HFFc6 (cell line): ENCODE measurements at places on chromosomes 6 and 20. TPM values are rescaled to one million over a fixed set of nuclear protein-coding genes. Genes with fewer than 3 reads are reported as not detected.

DNA sequence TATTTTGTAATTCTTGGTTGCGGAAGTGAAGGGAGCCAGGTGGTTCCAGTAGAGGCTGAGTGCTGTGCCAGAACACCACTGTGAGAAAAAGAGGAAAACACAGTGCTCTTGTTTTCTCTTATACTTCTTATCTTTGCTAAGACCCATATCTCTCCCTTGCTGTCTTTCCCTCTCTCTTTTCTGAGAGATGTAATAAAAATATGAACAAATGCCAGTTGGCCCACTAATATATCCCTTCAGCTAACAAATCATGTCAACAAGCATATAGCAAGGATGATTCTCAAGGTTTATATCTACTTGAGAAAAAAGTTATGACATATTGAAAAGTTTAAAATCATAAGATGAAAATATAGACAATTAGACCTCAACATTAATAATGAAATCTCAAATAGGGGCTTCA, 758.3 kb downstream of the HDGFL1 start:
- no peaks in the 10 kb centered on the region for H3K27me3 ChIP-seq
- no peak overlapping the region for H3K27ac ChIP-seq
- H3K36me3 ChIP-seq, result peaks cover 6% of the 10 kb centered on the region; the same call in 1 of the 2 replicates
- no peaks in the 10 kb centered on the region for H3K4me1 ChIP-seq

DNA sequence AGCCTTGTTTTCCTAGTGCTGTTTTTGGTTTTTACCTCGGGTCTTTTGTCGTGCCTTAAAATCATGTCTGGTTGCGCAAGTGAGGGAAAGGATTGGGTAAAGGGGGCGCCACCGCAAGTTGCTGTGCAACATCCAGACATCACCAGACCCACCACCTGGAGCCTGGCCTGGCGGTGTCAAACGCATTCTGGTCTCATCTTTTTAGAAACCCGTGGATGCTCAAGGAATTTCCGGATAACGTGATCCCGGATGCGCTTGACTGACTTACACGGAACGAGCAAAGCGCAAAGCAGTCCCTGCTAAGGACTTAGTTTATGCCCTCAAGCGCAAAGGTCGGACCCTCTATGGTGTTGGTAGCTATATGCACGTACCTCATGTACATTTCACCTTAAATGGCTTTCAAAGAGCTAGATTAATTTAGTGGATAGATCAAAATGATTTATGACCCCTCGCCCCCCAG, 105.2 kb downstream of the OR2B2 start:
- peak overlapping the region; percentile 95 for H3K4me3 ChIP-seq
- H3K27ac ChIP-seq, result peak overlapping the region; percentile 98
- H3K27me3 ChIP-seq, result peaks cover 13% of the 10 kb centered on the region
- DNase-seq, result peak; percentile 34

DNA sequence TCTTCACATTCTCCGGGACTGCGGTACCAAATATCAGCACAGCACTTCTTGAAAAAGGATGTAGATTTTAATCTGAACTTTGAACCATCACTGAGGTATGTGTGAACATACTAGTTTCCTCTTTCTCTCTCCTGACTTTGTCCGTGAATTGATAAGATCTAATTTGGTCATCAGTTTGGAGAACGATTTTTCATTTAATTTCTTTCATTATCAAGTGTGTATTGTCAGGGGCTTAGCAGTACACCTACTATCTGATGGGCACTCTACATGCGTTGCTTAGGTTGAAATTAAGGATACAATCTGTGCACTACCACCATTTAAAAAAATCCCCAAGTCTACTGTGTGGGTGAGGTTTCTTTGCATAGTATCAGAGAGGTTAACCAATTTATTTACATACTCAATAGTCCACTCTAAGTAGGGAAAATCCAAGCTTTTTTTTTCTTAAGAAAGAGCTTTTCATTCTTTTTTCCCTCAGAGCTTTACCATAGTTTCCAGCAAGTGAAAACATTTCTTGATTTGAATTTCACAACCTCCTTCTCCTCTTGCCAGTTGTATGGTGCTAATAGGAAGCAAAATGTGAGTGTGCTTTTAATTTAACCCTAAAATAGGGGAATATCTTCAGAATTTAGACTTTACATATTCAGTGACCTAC, 105.4 kb upstream of the ESR1 start:
- no peak for DNase-seq
- no peaks in the 10 kb centered on the region for H3K4me1 ChIP-seq
- H3K4me3 ChIP-seq, result no peak overlapping the region
- H3K27ac ChIP-seq, result no peak overlapping the region
- no peaks in the 10 kb centered on the region for H3K36me3 ChIP-seq

GRCh38 chr20:21050710-21051109, 55.4 kb downstream of the LINC00237 start:
- no peak for DNase-seq
- no peaks in the 10 kb centered on the region for H3K4me1 ChIP-seq
- no peaks in the 10 kb centered on the region; the same call in none of the 2 replicates for H3K27me3 ChIP-seq
- H3K36me3 ChIP-seq, result no peaks in the 10 kb centered on the region
- no peak overlapping the region for H3K4me3 ChIP-seq

- H3K4me3 ChIP-seq, result no peak overlapping the region
- DNase-seq, result no peak
- no peak overlapping the region for H3K27ac ChIP-seq
- no peaks in the 10 kb centered on the region for H3K36me3 ChIP-seq
Observed at GRCh38 chr20:49319208-49319809, 41.5 kb upstream of the ZNFX1 start.

DNA sequence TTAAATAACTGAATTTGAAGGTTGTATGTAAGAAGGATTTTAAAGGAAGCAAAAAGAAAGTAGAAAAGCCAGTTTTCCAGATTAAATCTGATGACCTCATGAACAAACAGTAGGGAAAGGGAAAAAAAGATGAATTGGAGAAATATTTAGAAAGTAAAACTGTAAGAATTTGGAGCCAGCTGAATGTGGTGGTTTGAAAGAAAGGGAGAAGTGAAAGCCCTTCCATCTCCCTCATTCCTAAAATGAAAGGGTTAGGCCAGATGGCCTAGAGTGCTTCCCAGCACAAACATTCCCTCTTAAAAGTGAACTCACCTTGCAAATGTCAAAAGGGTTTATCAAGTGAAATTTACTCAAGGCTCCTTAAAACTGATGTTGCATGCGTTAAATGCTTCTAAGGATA, 139.3 kb upstream of the COL21A1 start:
- peaks cover 14% of the 10 kb centered on the region for H3K4me1 ChIP-seq
- no peak overlapping the region for H3K4me3 ChIP-seq
- no peak overlapping the region for H3K27ac ChIP-seq
- DNase-seq, result no peak

- H3K27ac ChIP-seq, result no peak within 1 kb of the TSS
- DNase-seq, result no peak
- no peak within 1 kb of the TSS for H3K4me3 ChIP-seq
- H3K27me3 ChIP-seq, result peaks cover 4% of the 10 kb centered on the region
- no peaks in the 10 kb centered on the region for H3K4me1 ChIP-seq
- no peaks in the 10 kb centered on the region for H3K36me3 ChIP-seq
Observed at GRCh38 chr6:6319952-6320811, at the start of gene F13A1. TSS of gene F13A1 (minus strand) at chr6:6320662. CDS start at chr6:6318664, 1,998 bp downstream.

GRCh38 chr20:12750221-12750620, 258.6 kb upstream of the SPTLC3 start:
- H3K27ac ChIP-seq, result no peak overlapping the region
- no peak for DNase-seq
- H3K4me1 ChIP-seq, result no peaks in the 10 kb centered on the region
- no peak overlapping the region for H3K4me3 ChIP-seq

DNA sequence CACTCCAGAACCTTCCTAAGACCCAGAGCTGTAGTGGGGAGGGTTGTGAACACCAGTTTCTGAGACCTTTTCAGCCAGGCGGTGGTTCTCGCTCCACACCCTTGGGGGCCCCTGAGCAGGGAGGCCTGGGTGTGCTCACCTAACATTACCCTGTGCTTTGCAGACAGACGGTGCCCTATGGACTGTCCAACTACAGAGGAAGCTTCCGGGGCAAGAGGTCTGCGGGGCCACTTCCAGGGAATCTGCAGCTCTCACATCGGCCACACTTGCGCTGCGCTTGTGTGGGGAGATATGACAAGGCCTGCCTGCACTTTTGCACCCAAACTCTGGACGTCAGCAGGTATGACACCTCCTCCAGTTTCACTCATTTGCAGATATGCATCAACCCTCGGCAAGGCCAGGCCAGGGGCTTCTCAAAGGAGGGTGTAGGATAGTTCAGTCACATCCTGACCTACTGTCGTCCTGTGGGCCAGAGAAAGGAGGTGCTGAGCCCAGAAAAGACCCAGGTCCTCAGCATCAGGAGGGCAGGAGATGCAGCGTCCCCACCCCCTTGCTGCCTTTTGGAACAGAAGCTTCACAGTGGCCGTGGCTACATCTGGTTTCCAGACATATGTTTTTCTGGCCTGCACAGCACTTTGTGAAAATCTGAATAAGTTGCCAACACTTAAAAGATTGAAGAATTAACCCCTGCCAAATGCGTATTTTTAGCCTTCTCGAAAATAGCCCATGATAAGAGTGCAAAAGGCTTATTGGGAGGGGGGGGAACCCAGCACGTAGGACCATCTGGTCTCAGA, 20.6 kb downstream of the EDN3 start:
- H3K4me1 ChIP-seq, result no peaks in the 10 kb centered on the region
- DNase-seq, result no peak
- peaks cover 7% of the 10 kb centered on the region; the same call in 1 of the 2 replicates for H3K27me3 ChIP-seq

GRCh38 chr6:80142586-80142985, 36.1 kb downstream of the BCKDHB start:
- no peak for DNase-seq
- peaks cover 32% of the 10 kb centered on the region for H3K4me1 ChIP-seq
- no peaks in the 10 kb centered on the region for H3K27me3 ChIP-seq
- peaks cover 4% of the 10 kb centered on the region; the same call in 1 of the 2 replicates for H3K36me3 ChIP-seq
- H3K27ac ChIP-seq, result peak overlapping the region; percentile 70

DNA sequence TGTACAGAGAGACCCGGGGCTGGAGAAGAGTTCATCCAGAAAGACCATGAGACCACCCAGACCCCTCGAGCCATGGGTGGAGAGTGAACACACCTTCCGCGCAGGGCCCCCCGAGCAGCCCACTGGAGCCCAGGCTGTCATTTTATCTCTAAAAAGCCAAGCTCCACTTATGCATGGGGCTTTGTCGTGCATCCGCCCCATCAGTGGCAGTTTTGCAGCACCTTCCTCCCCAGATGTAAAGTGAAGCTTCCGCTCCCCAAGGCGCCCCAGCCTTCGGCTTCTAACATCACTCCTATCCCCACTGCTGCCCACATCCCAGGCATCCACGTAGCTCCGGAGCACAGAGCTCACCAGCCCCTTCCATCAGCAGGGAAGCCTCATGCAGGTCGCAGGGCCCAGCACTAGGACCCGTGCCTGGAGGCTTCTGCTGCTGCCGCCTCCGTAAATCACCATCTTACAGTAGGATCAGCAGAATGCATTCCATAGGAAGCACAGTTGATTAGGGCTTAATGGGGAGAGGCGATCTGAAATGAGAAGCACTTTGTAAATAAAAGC, 301.1 kb downstream of the TAF4 start:
- H3K27ac ChIP-seq, result no peak overlapping the region
- H3K36me3 ChIP-seq, result no peaks in the 10 kb centered on the region
- H3K4me1 ChIP-seq, result no peaks in the 10 kb centered on the region
- peaks cover 2% of the 10 kb centered on the region; the same call in 1 of the 2 replicates for H3K27me3 ChIP-seq
- H3K4me3 ChIP-seq, result no peak overlapping the region

DNA sequence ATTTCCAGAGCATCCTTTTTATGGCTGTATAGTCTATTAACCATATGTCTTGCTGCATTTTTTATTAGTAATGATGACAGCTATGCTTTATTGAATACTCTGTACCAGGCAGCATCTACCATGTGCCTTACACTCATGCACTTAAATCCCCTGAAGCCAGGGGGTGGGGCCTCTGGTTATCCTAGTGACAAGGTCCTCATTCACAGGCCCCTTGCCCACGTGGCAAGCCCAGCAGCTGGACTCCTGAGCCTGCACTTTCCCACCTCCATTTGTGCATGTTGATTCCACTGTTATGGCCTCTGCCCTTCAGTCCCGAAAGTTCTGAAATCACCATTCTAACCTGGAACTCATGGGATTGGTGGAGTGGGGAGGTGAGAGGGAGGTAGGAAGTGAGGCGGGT, 22.3 kb downstream of the ACTR5 start:
- peaks cover 34% of the 10 kb centered on the region for H3K36me3 ChIP-seq
- H3K27ac ChIP-seq, result no peak overlapping the region
- no peak for DNase-seq
- H3K27me3 ChIP-seq, result no peaks in the 10 kb centered on the region; the same call in 1 of the 2 replicates

- DNase-seq, result peak; percentile 60
- H3K27ac ChIP-seq, result no peak overlapping the region
- H3K36me3 ChIP-seq, result no peaks in the 10 kb centered on the region
Observed at GRCh38 chr6:79600812-79601609, 30.1 kb upstream of the SH3BGRL2 start.

- peaks cover 2% of the 10 kb centered on the region for H3K27me3 ChIP-seq
- H3K27ac ChIP-seq, result peak overlapping the region; percentile 93
- H3K4me3 ChIP-seq, result peak overlapping the region; percentile 77
- H3K4me1 ChIP-seq, result peaks cover 42% of the 10 kb centered on the region
- peaks cover 6% of the 10 kb centered on the region; the same call in 1 of the 2 replicates for H3K36me3 ChIP-seq
Observed at GRCh38 chr6:89353702-89354392, 1.3 kb upstream of the UBE2J1 start.

- no peaks in the 10 kb centered on the region for H3K4me1 ChIP-seq
- peaks cover 29% of the 10 kb centered on the region for H3K36me3 ChIP-seq
- H3K27ac ChIP-seq, result no peak overlapping the region
- H3K4me3 ChIP-seq, result no peak overlapping the region
- no peak for DNase-seq
Observed at GRCh38 chr6:89689732-89690131, 51.2 kb upstream of the LYRM2 start.

- peak overlapping the region; percentile 54 for H3K27ac ChIP-seq
- peak; percentile 29 for DNase-seq
- peaks cover 43% of the 10 kb centered on the region for H3K4me1 ChIP-seq
- H3K27me3 ChIP-seq, result no peaks in the 10 kb centered on the region; the same call in 1 of the 2 replicates
- peaks cover 7% of the 10 kb centered on the region; the same call in 1 of the 2 replicates for H3K36me3 ChIP-seq
Observed at GRCh38 chr6:157867155-157867559, 44.1 kb downstream of the SNX9 start.

DNA sequence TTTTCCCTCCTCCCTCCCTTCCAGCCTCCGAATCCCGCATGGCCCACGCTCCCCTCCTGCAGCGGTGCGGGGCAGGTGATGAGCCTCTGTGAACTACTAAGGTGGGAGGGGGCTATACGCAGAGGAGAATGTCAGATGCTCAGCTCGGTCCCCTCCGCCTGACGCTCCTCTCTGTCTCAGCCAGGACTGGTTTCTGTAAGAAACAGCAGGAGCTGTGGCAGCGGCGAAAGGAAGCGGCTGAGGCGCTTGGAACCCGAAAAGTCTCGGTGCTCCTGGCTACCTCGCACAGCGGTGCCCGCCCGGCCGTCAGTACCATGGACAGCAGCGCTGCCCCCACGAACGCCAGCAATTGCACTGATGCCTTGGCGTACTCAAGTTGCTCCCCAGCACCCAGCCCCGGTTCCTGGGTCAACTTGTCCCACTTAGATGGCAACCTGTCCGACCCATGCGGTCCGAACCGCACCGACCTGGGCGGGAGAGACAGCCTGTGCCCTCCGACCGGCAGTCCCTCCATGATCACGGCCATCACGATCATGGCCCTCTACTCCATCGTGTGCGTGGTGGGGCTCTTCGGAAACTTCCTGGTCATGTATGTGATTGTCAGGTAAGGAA, at the start of gene OPRM1:
Gene OPRM1 (plus strand): TSS at position 10 of the 612 bp plus-strand sequence. CDS start 305 bp downstream, at position 315.
- H3K4me3 ChIP-seq, result no peak within 1 kb of the TSS
- no peak for DNase-seq
- no peaks in the 10 kb centered on the region for H3K36me3 ChIP-seq

RFX6 gene
- total RNA-seq, result not detected in 3 replicates

LTB gene
- total RNA-seq, result not detected in 3 replicates

PRELID3B gene
- 57.9 to 78.1 TPM (median 58.4 TPM) in 3 replicates for total RNA-seq

C4A gene
- total RNA-seq, result 1.8 to 4.7 TPM (median 2.0 TPM) in 3 replicates

PRSS35 gene
- 0.37 to 0.80 TPM (median 0.70 TPM) in 3 replicates for total RNA-seq

KIAA1755 gene
- 1.2 to 3.4 TPM (median 1.9 TPM) in 3 replicates for total RNA-seq

ITPA gene
- total RNA-seq, result 66.7 to 77.3 TPM (median 76.2 TPM) in 3 replicates
